Pancreas (tissue), 10 donors: ENCODE measurements at places on chromosomes 6 and 20. TPM values are rescaled to one million over a fixed set of nuclear protein-coding genes. Genes with fewer than 3 reads are reported as not detected.

DNA sequence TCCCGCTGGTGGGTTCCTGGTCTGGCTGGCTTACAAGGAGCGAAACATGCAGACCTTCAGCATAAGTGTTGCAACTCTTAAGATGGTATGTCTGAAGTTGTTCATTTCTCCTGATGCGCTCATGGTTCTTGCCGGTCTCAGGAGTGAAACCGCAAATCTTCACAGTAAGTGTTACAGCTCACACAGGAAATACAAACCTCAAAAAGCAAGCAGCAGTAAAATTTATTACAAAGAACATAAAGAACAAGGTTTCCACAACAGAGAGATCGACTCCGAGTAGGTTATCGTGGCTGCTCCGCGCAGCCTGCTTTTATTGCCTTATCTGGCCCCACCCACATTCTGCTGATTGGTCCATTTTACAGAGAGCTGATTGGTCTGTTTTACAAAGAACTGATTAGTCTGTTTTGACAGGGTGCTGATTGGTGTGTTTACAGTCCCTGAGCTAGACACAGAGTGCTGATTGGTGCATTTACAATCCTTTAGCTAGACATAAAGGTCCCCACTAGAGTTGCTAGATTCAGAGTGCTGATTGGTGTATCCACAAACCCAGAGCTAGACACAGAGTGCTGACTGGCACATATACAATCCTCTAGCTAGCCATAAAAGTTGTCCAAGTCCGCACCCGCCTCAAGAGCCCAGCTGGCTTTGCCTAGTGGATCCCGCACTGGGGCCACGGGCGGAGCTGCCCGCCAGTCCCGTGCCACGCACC, 39.2 kb downstream of the TRIM27 start:
- DNase-seq = no peak

- no peak for DNase-seq
These were observed 30.4 kb upstream of the HIVEP2 start for GRCh38 chr6:142975365-142975764.

NXT1 gene
- 7.4 TPM for total RNA-seq

CDKAL1 gene
- total RNA-seq = 8.3 TPM

SSTR4 gene
- not detected for total RNA-seq

TNNC2 gene
- not detected for total RNA-seq
